ENCODE measurements at places on chromosomes 12 and 14. TPM values are rescaled to one million over a fixed set of nuclear protein-coding genes. Genes with fewer than 3 reads are reported as not detected.

- no peak for DNase-seq
These were observed 53.7 kb downstream of the CCNK start for GRCh38 chr14:99534863-99535262.

GRCh38 chr14:72515779-72516770, 377.8 kb downstream of the DPF3 start:
- DNase-seq, result no peak

- DNase-seq, result no peak
These were observed 101.8 kb upstream of the DYRK2 start for GRCh38 chr12:67546746-67547145.

KRT85 gene
- not detected for polyA plus RNA-seq

DNA sequence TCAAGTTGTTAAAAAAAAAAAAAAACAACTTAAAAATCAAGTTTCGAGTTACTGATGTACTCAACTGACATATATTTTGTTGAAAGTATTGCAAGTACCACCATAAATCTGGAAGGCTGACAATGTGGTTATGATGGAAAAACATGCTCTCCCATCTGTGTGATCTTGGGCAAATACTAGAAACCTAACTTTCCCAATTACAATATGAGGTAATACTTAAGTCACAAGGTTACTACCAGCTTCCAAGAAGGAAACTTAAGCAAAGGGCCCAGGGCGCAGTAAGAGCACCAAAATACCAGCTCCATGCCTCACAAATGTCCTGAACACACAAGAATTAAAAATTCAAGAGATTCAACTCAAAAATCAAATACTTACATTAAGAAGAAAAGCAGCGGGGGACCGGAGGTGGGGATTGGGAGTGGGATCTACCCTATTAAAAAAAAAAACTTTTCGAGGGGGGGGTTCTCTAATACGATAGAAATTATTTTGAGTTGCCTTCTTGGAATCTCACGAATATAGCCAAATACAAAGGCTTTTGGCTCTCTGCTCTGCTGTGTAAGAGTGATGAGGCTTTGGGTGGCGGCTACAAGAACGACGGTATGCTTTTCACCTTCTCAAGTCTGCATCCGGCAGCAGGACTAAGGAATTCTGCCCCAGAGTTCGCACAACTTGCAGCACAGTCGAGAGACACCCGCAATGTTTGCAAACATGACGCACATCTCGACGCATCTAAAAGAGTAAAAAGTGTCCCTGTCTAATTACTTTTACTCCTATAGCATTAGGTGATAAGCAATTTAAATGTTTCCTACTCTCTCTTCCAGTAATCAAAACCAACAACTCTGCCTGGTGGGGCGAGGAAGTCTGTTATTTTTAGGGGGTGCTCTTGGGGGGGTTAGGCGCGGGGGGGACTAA, 1.1 kb downstream of the SAV1 start:
- no peak for DNase-seq

GRCh38 chr14:85688006-85688405, 158.1 kb downstream of the FLRT2 start:
- DNase-seq, result no peak

PLA2G1B gene
- not detected for polyA plus RNA-seq

DNA sequence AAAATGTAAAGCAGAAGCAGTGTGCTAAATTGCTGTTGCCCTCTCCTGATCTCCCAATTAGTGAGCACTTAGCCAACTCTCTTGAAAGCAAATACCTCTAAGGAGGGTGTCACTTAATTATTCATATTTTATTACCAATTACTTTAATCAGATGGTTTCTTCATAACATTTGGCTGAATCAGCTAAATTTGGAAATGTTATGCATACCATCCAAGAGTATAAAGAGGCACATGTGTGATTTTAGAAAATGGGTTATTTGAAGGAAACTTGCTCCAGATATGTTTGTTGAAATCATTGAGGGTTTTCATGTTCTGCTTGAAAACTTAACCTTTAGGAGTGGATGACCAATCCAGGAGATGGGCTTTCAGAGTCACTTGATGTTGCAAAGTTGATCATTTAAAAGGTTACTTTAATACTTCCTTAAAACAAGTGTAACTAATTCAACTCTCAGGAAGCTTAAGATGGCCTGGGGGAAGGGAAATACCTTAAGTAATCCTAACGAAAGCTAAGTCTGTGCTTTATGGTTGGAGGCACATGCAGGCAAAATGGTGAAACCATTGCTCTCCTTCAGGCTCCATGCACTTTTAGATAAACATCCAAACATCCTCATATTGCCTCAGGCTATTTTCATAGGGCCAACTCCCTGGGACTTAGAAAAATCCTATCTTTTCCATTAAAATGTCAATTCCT, 434.5 kb downstream of the MDGA2 start:
- DNase-seq, result no peak

FGD4 gene
- 7.9 TPM for polyA plus RNA-seq

GRCh38 chr12:68422956-68423574, 90.9 kb upstream of the MDM1 start:
- DNase-seq, result no peak

DNA sequence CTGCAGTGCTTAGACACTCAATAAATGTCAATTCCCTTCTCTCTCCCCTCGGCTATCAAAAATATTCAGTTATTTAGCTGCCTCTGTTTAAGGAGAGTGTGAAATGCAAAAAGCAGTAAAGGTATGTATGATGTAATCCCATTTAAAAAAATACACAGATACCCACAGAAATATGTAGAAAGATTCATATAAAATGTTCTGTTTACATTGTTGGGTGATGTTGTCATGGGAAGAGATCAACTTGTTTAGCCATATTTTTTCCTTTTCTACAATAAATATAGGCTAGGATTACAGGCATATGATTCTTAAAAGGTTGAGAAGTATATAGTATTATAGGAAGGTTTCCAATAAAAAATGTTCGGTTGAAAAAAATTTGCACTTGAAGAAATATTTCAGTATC, 7.8 kb downstream of the PPP2R3C start:
- DNase-seq, result no peak

- DNase-seq, result no peak
These were observed 22.0 kb downstream of the CFL2 start for GRCh38 chr14:34692348-34692747.

HRK gene
- polyA plus RNA-seq, result 0.03 TPM

GPR137C gene
- polyA plus RNA-seq, result 0.03 TPM

GRCh38 chr14:56185992-56186391, 67.8 kb downstream of the PELI2 start:
- no peak for DNase-seq

DNA sequence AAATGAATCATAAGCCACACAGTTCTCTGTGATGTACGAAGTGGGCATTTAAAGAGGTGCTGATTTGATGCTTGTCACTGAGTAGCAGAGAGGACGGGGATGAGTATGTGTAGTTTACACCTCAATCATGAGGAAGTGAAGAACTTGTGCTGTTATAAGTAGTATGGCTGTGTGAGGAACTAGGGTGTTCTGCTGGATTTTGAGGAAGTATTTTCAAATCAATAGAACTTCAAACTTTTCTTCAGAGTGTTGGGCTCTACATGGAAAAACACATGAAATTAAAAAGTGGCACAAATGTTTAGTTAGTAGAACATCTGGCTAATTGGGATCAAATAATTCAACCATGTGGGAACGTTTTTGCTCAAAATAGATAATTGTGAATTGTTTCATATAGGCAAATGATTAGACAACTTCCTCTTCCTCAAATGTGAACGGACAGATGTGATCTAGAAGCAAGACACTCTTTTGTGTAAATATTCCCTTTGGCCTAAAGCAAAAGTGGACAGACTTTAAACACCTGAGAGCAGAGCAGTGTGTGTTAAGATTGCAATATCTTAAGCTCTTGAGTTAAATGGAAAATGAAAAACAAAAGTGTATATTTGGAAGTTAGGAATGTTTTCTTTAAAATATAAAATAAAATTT, 168.5 kb downstream of the NAV3 start:
- DNase-seq, result no peak

- no peak for DNase-seq
These were observed 108.8 kb downstream of the VEZT start for GRCh38 chr12:95326445-95326844.

KRT4 gene
- polyA plus RNA-seq, result 1.9 TPM

MRPL51 gene
- polyA plus RNA-seq, result 76.5 TPM

DNA sequence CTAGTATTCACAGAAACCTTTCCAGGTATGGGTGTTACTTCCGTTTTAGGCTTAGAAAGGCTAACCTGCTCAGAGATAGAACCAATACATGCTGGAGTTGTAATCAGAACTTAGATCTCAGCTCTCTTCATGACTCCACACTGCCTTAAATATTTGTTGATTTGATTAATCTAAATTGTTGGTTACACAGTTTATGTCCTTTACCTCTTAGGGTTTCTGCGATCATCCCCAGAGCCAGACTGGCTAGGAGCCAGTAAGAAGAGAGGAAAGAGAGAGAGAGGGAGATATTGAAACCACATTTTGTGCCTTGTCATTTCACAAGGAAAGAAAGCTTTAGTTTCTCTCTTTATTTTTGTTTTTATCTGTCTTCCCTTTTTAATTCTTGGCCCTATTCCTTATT, 16.8 kb upstream of the MGP start:
- no peak for DNase-seq

NTN4 gene
- polyA plus RNA-seq, result 11.1 TPM

ZC2HC1C gene
- 0.23 TPM for polyA plus RNA-seq

EIF2S3B gene
- polyA plus RNA-seq, result 0.52 TPM

- no peak for DNase-seq
These were observed 251.2 kb upstream of the EGLN3 start for GRCh38 chr14:34201909-34202637.

SVOP gene
- not detected for polyA plus RNA-seq

VRK1 gene
- 27.1 TPM for polyA plus RNA-seq

PLEKHD1 gene
- polyA plus RNA-seq, result 0.01 TPM

GRCh38 chr12:1523046-1523445, 71.3 kb downstream of the FBXL14 start:
- DNase-seq, result no peak

- no peak for DNase-seq
These were observed 58.7 kb downstream of the FUT8 start for GRCh38 chr14:65471038-65471878.

DNA sequence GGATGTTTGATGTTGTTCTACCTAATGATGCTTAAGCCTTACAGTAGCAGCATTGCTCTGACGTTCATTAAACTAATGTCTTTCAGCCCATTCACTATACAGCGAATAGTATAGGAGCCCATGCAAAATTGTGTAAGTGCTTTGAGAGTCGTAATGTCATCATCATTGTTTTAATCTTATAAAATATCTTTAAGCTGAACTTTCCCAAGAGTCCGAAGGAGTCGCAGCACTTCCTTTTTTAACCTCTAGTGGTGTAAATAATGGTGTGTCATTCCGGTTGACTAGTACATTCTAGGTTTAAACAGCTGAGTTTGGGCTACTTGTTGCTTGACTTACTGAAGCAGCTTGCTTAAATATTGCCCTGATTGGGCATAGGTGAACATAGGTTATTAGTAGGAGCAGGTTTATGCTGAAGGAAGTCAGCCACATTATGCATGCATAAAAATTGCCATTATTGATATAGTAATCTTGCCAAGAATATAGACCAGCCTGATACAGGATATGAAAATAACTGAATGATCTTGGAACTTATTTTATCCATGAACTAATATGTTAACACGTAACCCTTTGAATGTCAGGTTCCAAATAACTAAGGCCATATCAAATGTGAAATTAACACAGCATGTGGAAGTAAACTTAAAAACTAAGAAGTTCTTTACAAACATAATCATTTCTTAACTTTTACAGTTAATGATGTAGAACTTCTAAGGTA, 2.6 kb downstream of the WNK1 start:
- DNase-seq, result no peak

ANO2 gene
- polyA plus RNA-seq, result 0.14 TPM

- no peak for DNase-seq
These were observed 9.1 kb upstream of the PLEKHH1 start for GRCh38 chr14:67523764-67524633.

TAS2R50 gene
- 0.10 TPM for polyA plus RNA-seq

DNA sequence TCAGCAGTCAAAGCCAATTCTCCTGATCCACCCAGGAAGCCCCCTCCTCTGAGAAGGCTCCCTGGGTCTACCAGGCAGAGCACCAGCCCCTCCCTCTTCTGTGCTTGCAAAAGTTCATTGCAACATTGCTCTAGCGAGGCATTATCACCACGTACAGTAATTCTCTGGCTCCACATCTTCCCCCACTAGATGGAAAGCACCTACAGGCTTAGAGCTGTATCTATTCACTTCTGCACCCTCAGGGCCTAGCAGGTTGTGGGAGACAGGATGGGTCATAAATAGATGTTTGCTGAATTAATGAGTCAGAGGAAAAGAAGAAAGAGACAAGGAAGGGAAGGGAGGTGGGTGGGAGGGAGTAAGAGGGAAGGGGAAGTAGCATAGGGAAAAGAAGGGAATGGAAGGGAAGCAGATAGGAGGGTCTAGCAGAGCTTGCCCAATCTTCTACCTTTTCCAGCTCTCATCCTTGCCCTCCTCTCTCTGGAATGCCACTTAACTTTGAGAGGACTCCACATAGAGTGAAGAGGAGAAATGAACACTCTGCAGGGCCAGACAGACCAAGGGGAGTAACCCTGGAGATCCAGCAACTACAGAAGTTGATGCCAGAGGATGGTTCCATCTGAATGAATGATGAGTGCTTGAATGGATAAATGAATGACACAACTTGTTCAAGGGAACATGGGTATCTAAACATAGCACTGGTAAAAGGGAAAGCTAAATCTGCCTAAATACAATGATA, 42.0 kb upstream of the NT5DC3 start:
- no peak for DNase-seq
